Endothelial cell of umbilical vein (primary cell): ENCODE measurements at places on chromosomes 5 and 9. TPM values are rescaled to one million over a fixed set of nuclear protein-coding genes. Genes with fewer than 3 reads are reported as not detected.

DNA sequence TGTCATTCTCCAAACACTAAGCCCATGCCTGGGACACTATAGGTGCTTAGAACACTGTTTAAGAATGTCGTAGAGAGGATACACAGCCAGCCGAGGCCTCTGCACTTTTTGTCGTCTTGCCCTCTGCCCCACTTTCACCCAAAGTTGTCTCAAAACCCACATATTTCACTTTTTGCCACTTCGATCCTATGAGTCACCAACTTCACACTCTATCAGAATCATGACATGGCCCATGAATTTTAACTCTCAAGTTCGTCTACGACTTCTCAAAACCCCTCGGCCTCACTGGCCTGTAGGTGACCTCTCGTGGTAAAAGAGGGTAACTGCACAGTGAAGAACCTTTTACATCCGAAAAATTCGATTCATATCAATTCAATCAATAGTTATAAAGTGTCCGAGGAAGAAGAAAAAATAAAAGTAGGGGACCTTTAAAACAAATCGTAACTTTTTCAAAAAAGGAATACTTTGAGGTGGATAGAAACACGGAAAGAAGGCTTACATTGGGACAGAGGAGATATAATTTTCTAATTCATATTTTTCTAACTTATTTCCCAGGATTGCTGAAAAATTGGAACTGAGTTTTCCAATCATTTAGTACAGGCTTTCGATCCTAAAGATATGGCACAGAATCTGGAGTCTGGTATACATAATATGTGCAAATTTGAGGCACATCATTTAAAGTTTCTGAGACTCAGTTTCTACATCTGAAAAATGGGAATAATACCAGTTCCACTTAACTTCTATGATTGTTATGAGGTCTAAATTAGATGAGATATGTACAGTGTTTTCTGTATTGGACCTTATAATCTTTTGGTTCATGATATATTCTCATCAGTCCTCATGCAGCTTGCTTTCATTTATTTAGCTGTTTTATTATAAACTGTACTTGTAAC, 122.6 kb downstream of the APBA1 start:
- DNase-seq, result peak; percentile 67

GRCh38 chr9:85290019-85290418, 451.7 kb downstream of the AGTPBP1 start:
- DNase-seq, result no peak

DNA sequence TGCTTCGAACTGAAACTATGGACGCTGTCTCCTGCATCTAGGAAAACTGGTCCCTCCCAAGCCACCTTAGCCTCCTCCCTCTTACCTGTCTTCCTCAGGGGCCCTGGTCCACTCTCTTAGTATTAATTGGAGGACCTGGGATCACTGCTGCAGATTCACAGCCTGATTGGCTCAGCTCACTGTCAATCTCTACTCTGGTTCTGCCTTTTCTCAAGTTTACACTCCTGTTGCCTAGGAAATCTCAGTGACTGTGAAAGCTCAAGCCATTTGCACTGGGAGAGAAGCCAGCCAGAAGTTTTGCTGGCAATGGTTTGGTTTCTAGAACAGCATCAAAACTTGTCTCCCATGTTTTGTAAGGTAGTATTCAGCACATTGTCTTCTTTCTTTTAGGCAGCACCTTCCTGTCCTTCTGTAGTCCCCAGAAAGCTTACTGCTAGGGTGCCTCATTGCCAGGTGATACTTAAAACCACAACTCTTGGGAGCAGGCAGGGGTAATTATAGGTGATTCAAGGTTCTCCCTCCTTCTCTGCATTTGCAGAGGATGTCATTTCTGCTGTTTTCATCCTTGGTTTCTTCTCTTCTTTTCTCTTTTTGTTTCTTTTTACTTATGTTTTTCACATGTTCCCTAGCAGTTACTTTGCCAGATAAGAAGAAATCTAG, at the start of gene CAPSL:
Gene CAPSL (minus strand): TSS at position 55 of the 660 bp plus-strand sequence. CDS start 17,502 bp downstream, outside the sequence.
- DNase-seq, result peak; percentile 9

- no peak for DNase-seq
These were observed 95.4 kb downstream of the JAKMIP2 start for GRCh38 chr5:147687118-147687517.

- DNase-seq, result no peak
These were observed 237.5 kb upstream of the PANK3 start for GRCh38 chr5:168816661-168817060.

GRCh38 chr9:137188086-137188489, 272 bp downstream of the ANAPC2 start:
- DNase-seq, result no peak

DNA sequence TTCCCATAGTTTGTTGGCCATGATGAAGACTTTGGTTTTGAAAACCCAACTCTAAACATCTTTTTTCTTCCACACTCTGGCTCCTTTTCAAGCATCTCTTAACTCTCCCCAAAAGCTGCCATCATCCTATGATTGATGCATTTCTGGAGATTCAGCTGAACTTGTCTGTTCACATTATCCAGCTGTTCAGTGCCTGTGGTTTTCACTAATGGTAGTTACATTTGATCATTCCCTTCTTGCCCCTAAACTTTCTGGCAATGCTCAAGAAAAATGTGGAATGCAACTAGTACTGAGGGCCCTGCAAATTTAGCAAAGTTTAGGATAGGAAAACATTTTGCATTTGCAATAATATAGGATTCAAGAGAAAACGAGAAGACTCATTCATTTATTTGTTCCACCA, 267.5 kb downstream of the ENC1 start:
- no peak for DNase-seq

GRCh38 chr9:134283111-134283515, 43.1 kb upstream of the RXRA start:
- DNase-seq, result peak; percentile 28

SYK gene
- total RNA-seq, result not detected in 2 replicates

ACSL6 gene
- not detected in 2 replicates for total RNA-seq

TTC16 gene
- not detected in 2 replicates for total RNA-seq

FOXI1 gene
- total RNA-seq, result not detected in 2 replicates

RETREG1 gene
- total RNA-seq, result 0.46 TPM in 1 of 2 replicates, not detected in the other

BTNL8 gene
- total RNA-seq, result not detected in 2 replicates

COL27A1 gene
- total RNA-seq, result 48.6 and 49.1 TPM in 2 replicates

GHR gene
- total RNA-seq, result 0.27 and 0.39 TPM in 2 replicates
